Neural progenitor cell (in vitro differentiated cells): ENCODE measurements at places on chromosomes 3 and 15. TPM values are rescaled to one million over a fixed set of nuclear protein-coding genes. Genes with fewer than 3 reads are reported as not detected.

GRCh38 chr3:124529826-124530571, 200.3 kb upstream of the UMPS start:
- no peak overlapping the region for H3K4me3 ChIP-seq
- H3K27ac ChIP-seq: no peak overlapping the region
- peaks cover 6% of the 10 kb centered on the region for H3K4me1 ChIP-seq
- H3K27me3 ChIP-seq: no peaks in the 10 kb centered on the region

- peaks cover 47% of the 10 kb centered on the region for H3K4me1 ChIP-seq
- H3K27me3 ChIP-seq: peaks cover 20% of the 10 kb centered on the region
- DNase-seq: no peak
- H3K27ac ChIP-seq: no peak overlapping the region
Measured at GRCh38 chr3:115626006-115626409, 2.7 kb downstream of the GAP43 start.

- H3K4me1 ChIP-seq: peaks cover 44% of the 10 kb centered on the region
- no peaks in the 10 kb centered on the region for H3K27me3 ChIP-seq
- no peak overlapping the region for H3K4me3 ChIP-seq
- DNase-seq: peak; percentile 41
- no peaks in the 10 kb centered on the region for H3K36me3 ChIP-seq
Measured at GRCh38 chr3:152305075-152305474, 36.3 kb downstream of the MBNL1 start.

GRCh38 chr15:37586976-37587375, 347.5 kb upstream of the TMCO5A start:
- H3K36me3 ChIP-seq: no peaks in the 10 kb centered on the region
- H3K4me1 ChIP-seq: no peaks in the 10 kb centered on the region
- no peak for DNase-seq
- H3K27me3 ChIP-seq: no peaks in the 10 kb centered on the region

GRCh38 chr15:66138096-66138783, 115.3 kb downstream of the MEGF11 start:
- H3K36me3 ChIP-seq: no peaks in the 10 kb centered on the region
- no peak overlapping the region for H3K27ac ChIP-seq
- H3K27me3 ChIP-seq: no peaks in the 10 kb centered on the region
- no peak overlapping the region for H3K4me3 ChIP-seq
- DNase-seq: no peak

- H3K4me3 ChIP-seq: no peak overlapping the region
- H3K4me1 ChIP-seq: no peaks in the 10 kb centered on the region
- H3K27ac ChIP-seq: no peak overlapping the region
- H3K27me3 ChIP-seq: no peaks in the 10 kb centered on the region
- DNase-seq: no peak
Measured at GRCh38 chr3:69072928-69073327, 7.2 kb downstream of the UBA3 start.

DNA sequence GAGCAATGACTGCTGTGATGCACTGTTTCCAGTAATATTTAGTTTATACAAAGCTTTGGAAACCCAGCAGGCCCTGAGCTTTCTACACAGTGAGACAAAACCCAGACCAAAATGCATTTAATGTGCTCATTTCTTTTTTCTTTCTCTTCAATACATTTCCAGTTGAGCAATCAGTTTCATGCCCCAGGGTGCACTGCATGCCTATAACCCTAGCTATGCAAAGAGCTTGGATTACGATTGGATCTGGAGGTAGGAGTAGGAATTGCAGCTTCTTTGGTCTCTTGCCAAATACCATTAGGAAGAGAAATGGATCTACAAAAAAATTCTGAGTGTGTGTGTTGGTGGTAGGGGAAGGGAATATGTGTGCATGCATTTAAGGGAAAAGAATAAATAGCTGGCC, 1001.4 kb downstream of the SQOR start:
- H3K4me1 ChIP-seq: peaks cover 20% of the 10 kb centered on the region
- no peaks in the 10 kb centered on the region for H3K36me3 ChIP-seq
- H3K4me3 ChIP-seq: no peak overlapping the region
- peak; percentile 26 for DNase-seq

DNA sequence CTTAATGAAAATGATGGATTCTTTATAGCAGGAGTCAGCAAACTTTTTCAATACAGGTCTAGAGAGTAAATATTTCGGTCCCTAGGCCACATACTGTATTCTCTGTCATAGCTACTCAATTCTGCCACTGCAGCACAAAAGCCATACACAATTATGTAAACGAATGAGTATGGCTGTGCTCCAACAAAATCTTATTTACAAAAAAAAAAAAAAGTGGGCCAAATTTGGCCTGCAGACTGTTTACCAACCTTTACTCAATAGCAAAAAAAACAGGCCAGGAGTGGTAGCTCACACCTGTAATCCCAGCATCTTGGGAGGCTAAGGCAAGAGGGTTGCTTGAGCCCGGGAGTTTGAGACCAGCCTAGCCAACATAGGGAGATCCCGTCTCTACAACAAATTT, 41.1 kb downstream of the TTBK2 start:
- no peak for DNase-seq
- no peaks in the 10 kb centered on the region for H3K4me1 ChIP-seq
- no peaks in the 10 kb centered on the region for H3K36me3 ChIP-seq
- H3K4me3 ChIP-seq: no peak overlapping the region
- no peak overlapping the region for H3K27ac ChIP-seq
- no peaks in the 10 kb centered on the region for H3K27me3 ChIP-seq

DNA sequence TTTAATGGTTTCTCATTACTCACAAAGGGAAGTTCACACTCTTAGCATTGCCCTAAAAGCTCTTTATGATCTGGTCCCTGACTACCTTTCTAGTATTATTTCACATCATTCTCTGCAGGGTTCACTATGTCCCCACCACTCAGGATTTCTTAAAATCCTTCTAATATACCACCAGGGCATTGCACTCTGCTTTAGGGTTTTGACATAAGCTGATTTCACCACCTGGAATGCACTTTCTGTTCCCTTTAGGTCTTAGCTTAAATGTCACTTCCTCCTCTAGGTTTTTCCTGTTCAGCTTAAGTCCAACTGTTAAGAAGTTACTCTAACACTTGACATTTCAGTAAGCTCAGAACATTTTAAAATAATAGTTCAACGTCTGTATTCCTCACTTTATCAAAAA, 81.7 kb downstream of the HCN4 start:
- no peaks in the 10 kb centered on the region for H3K4me1 ChIP-seq
- H3K36me3 ChIP-seq: no peaks in the 10 kb centered on the region
- DNase-seq: no peak
- no peaks in the 10 kb centered on the region for H3K27me3 ChIP-seq
- no peak overlapping the region for H3K27ac ChIP-seq

Gene MUSTN1
- total RNA-seq: 2.0 and 10.8 TPM in 2 replicates

Gene FBXW12
- total RNA-seq: 0.82 and 1.4 TPM in 2 replicates
